ENCODE measurements at places on chromosomes 12 and 14.
A peak's percentile ranks its signal among the peaks of the same experiment; 100 is the strongest.

DNA sequence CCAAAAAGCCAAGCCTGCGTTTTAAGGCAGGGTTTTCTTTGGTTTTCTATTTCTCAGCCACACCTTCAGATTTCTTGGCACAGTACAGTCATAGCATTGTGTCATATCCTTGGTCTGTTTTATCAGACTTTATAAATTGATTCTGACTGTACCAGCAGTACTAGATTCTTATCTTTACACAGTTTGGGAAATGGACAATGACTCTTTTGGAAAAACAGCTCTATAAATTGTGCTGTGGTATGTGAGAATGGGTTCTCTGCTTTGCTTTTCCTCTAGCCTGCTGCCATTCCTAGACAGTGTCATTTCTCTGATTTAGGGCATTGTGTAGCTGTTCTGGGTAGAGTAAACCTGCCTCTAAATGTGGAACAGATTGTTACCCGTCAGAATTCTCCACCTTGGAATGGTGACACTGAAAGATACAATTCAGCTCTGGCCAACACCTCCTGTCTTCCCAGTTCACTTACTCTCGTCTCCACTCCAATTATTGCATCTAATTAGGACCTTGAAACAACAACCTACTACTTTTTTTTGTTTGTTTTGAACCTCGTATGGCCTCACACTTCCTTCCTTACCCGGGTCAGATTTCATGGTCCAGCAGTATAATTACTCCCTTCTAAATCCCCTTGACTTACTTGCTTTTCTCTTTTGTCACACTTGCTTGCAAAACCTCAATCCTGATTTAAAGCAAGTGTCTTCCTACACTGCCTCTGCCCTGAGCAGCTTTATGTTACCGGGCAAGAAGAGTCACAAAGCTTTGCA lies 226.3 kb downstream of the ERC1 start:
- no peak for DNase-seq

DNA sequence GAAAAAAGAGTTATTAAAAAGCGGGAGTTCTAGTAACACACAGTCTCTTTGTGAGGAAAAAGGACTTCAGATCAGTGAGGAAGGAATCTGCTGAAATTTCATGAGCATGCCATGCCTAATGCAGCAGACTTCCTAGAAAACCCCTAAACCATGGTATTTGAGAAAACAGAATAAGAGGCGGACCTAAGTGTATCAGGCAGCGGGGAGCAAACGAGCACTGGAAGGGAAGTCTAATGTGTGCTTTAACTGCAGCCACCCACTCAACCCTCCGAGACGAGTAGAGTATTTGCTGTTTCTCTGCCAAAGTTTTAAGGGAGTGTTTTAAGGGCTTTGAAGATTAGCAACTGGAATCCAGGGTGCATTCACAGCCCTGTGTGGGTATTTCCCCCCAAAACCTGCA lies 36.5 kb downstream of the ACADS start:
- DNase-seq, result no peak

GRCh38 chr12:72390146-72390545 lies 118.0 kb downstream of the TRHDE start:
- no peak for DNase-seq

DNA sequence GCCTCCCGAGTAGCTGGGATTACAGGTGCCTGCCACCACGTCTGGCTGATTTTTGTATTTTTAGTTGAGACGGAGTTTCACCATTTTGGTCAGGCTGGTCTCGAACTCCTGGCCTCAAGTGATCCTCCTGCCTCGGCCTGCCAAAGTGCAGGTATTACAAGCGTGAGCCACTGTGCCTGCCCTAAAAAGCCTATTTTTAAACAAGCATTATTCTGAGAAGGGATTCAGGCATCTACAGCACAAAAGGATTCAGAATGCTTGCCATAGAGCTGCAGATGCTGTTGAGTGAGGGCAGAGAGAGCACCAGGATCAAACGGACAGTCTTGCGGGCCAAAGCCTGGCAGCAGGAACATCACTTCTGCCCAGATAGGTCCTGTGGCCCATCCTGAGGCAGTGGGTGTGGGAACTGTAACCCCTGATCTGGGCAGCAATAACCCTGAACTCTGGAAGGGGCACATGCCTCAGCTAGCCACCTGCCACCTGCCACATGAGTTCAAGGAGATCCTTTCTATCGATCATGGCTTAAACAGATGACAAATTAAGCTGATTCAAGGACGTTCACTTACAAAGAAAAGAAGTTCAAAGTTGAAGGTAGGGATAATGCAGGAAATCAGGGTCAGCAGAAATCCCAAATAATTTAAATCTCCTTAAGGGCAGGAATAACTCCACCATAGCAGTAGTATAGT lies 16.8 kb upstream of the SNX6 start:
- DNase-seq, result no peak

DNA sequence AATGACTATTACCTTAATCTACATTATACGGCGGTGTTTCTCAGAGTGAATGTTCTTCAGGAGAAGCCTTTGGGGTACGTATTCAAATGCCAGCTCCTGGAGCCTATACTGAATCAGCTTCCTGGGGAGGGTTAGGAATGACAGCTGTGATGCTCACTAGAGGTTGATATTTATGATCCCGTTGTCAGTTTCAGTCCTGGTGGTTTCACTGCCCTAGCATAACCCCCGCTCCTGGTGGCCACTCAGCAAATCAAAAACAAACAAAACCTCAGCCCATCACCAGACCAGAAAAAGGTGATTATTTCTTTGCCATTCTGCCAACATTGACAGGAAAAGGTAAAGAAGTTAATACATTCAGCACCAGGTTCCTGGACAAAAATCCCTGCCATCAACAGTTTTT lies 136.5 kb upstream of the CRY1 start:
- DNase-seq, result no peak

DNA sequence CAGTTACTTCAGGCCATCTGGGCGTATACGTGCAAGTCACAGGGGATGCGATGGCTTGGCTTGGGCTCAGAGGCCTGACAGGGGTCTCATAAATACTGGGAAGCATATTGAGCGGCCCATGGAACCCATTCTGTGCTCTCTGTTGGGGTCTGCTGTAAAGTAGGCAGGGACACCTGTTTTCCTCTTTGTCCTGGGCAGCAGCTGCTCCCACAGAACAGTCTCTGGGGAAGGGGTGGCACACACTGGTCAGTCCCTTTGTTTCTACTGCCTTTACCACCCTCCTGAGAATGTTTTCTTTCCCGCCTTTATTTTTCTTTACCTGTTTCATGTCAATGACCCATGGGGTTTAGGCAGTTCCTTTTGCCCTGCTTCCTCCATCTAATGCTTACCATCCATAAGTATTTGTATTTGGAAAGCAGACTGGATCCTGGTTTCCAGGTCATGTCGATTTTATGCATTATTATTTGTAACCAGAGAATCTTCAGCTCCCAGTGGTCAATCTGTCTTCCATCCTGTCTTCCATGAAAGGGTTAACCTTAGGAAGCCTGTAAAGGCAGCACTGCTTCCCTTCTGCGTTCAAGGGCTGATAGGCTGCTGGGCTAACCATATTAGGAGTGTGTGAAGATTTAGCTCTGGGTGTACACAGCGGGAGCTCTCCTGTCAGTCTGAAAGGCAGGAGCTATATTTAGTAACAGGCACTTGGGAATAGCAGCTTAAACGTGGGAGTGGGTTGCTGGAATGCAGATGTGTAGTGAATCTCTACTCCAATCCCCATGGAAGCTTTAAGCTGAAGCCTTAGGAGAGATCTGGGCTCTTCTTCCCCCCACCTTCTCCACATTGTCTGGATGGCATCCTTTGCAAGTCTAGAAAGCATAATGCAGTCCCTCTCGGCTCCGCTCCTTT lies 124.0 kb downstream of the DYRK2 start:
- DNase-seq, result no peak

DNA sequence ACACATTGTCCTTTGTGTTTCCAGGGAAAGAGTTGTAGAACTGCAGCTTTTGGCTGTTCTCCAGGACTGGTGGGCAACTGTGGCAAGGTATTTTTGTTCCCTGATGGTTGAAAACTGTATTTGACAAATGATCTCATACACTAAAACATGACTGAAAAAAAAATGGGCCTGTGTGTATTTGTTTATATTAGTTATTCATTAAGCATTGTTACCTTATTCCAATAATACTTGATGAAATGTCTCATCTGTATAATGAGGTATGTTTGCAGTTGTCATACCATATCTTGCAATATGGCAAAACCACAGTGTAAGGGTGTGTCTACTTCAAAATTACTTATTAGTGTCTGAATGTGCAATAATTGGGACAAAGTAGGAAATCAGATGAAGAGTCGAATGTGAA lies 479.4 kb upstream of the NOVA1 start:
- no peak for DNase-seq

DNA sequence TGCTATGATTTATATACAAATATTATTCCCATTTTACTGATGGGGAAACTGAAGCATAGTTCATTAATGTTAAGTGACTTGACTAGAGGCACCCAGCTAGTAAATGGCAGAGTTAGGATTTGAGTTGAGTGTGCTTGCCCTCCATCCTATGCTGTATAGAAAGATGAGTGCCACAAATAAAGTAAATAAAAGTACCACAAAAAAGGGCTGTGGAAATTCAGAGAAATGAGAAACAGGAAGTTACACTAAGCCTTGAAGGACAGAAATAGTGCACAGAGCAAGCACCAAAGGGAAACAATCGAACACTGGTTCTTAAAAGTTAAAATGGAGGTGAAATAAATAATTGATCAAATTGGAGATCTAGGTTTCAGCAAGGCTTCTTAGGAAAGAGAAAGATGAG lies 9.2 kb upstream of the ABCD2 start:
- DNase-seq, result no peak

DNA sequence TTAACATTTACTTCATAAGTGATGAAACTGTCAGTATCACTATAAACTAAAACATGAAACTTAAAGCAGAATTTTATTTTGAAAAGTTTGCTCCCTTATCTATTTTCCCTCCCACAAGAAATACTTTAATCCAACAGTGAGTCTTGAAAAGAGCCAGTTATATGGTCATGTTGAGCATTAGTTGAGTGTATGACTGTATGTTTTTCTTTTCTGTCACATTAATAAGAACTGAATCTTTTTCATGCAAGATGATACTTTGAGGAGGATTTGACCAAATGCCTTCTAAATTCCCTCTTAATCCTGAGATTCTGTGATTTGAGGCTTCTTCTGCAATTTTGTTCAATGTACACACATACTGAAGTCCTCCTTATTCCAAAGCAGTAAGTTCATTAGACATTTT lies 33.7 kb upstream of the YARS2 start:
- DNase-seq, result no peak

- peak; percentile 35 for DNase-seq
Observed at GRCh38 chr12:54017878-54018467, 9.2 kb downstream of the HOXC8 start.

GRCh38 chr14:44820230-44820964 lies 141.3 kb downstream of the KLHL28 start:
- DNase-seq, result no peak

- DNase-seq, result no peak
Observed at GRCh38 chr12:130254461-130255276, 83.0 kb upstream of the PIWIL1 start.

DNA sequence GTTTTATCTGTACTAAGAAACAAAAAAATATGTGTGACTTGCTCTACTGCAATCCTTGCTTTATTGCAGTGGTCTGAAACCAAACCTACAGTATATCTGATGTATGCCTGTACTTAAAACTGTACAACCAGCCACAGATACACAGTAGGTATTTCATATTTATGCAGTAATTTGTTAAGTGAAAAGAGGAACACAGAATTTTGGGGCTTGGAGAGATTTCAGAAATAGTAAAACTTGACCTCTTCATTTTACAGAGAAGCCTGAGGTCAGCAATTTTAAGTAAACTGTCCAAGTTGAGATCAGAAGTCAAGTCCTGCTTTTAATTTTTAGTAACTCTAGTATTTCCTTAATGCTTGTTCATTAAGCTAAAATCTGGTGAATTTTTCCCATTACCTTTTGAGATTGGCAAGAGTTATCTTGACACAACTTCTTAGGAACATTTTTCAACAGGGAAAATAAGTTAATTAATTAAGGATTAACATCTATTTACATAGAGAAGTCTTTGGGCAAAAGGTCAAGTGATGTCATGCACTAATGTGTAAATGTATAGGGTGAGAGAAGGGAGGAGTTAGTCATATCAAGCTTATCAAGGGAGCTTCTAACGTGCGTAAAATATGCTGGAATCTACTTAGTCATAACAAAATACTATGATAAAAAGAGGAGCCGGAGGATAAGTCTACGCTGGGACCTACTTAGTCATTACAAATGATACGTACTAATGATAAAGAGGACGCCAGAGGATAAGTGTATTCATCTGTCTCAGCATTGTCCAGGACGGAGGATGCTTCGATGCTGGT lies 66.0 kb upstream of the GTF2A1 start:
- no peak for DNase-seq
